Stimulated activated CD8-positive, alpha-beta memory T cell treated with anti-CD3 and anti-CD28 coated beads, Interleukin-15, amount 100 ng/mL, for 4 hours (primary cell): ENCODE measurements at places on chromosomes 6 and 20.
A peak's percentile ranks its signal among the peaks of the same experiment; 100 is the strongest.

DNA sequence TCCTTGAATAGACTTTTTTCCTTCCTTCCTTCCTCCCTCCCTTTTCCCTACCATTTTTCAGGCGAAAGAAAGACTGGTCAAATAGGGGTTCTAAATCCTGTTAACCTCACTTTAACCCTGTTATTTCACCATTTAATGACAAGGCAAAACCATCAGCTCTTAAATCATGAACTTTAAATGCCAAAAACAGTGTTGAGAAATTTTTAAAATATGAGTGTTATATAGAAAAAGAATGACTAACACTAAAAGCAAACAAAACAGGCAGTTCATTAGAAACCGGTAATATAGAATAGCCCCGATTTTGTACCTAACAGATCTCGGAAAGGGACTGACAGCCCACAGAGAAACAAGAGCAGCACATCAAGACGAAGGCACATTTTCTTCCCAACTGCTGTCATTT lies 57.4 kb upstream of the CEP85L start:
- no peak for DNase-seq

DNA sequence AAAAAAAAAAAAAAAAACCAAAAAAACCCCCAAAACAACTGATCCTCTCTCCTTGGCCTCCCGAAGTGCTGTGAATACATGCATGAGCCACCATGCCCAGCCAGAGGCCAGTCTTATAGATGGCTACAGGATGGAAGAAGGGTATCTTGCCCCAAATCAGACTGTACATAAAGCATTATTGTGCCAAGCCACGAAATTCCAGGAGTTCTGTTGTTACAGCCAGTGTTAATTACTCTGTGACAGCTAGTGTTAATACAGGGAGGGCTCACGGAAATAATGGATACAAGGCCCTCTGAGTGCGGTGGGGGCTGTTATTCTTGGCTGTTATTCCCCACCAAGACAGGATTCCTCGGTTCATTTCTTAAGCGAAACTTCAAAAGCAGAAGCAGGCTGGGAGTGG lies 1.4 kb upstream of the CLPSL2 start:
- no peak for DNase-seq

GRCh38 chr20:50635676-50636600 lies 55.4 kb downstream of the RIPOR3 start:
- no peak for DNase-seq

DNA sequence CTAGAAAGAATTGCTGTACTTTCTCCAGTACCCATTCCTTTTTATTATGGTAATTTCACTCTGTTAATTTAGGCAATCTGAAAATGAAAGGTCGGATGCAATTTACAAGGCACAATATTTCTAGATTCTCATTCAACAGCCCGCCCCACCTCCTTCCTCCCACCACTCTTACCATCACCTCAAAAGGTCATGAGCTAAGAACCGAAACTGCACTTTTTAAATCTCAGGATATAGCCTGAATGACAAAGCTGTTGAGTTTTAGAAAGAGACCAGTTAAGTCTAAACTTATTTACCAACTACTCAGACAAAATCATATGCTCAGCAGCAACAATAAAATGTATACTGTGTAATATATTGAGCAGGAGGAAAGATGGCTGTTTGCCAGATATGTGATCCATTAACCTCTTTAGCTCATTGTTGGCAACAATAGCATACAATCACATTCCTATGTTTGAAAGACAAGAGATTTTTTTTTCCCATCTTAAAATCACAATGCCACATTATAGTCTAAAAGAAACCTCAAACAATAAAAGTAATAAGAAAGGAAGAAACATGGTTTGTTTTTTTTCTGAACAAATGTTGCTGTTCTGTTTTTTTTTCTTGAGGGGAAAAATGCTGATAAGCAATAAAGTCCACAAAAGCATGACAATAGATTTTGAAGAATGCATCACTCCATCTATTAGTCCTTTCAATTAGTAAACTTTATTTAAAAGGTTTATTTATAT lies 1.6 kb upstream of the HS3ST5 start:
- DNase-seq, result no peak

GRCh38 chr6:137827977-137828810 lies 38.9 kb upstream of the TNFAIP3 start:
- DNase-seq, result no peak

DNA sequence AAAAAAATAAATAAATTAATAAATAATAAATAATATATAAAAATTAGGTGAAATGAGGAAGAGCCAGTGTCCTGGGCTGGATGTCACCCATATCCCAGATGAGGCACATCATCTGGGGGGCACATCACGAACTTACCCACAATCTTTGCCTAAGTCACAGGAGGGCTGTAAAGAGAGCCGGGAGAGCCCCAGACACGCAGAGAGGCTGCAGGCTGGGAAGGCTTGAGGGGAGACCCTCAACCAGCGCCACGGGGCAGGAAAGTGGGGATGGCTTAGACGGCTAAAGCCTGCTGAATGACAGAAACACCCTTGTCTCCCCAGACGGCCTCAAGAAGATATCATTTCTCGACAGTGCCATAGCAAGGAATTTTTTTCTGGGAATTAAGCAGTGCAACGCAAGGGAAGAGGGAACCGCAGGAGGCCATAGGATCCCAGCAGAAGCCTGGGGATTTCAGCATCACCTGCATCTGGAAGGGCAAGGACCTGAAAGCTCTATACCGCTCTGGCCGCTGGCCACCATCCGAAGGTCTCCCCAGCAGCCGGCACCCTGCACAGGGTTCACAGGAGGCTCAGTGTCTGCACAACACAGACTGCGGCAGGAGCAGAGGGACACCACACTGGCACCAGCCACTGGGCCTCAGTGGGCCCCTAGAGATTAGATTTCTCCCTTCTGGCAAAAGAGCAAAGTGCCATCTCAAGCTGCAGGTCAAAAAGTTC lies 22.8 kb upstream of the NXT1 start:
- no peak for DNase-seq

DNA sequence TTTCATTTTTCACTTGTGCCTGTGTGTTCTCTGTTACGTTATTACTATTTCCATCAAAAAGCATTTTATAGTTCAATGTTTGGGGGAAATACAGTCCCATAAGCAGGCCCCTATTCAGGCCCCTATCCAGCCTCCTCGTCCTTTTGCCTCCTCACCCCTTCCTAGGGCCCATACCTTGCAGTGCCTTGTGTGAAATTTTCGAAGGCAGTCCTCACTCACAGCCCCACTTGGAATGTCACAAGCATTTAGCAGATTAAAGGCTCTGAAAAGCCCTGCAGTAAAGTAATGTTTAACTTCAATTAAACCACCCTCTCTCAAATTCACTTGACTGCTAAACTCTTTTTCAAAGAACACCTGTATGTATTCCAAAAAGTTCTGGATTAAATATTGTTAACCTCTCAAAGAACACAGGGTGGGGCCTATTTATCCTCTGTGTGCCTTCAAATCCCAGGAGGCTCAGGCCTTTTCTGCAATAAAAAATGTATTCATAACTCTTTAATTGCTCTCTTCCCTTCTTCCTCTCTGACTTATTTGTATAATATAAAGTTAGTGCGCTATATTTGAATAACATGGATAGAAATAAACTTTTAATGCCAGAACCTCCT lies 202.5 kb downstream of the FOXA2 start:
- no peak for DNase-seq

- no peak for DNase-seq
Observed at GRCh38 chr20:54172856-54173652, 732 bp downstream of the CYP24A1 start.

GRCh38 chr20:2741881-2742280 lies 49.3 kb downstream of the EBF4 start:
- no peak for DNase-seq

DNA sequence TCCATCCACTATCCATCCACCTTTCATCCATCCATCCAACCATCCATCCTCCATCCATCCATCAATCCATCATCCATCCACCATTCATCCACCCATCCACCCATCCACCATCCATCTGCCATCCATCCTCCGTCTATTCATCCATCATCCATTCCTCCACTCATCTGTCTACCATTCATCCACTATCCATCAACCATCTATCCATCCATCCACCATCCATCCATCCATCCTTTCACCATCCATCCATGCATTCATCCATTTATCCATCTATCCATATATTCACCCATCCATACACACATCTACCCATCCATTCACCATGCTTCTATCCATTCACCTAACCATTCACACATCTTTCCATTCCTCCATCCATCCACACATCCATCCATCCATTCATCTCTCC lies 207.0 kb upstream of the CDH4 start:
- DNase-seq, result no peak

GRCh38 chr20:54028276-54029011 lies 42.0 kb downstream of the BCAS1 start:
- DNase-seq, result no peak

DNA sequence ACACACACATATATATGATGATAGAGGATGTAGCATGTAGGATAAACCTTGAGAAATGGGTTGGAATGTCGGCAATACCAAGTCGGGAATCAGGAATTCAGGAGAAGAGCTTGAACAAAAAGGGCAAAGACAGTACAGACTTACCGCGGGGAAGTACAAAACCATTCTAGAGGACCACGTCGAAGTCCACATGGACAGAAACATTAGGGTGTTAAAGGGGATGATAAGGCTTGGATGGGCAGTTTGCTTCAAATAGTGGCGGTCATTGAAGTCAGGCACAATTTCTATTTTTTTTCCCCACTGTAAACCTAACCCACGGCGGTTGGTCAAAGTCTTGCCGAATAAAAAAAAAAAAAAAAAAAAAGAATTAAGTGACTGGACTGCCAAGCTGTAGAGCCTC lies 766 bp upstream of the NUS1 start:
- DNase-seq, result no peak

GRCh38 chr6:144660561-144661115 lies 375.5 kb downstream of the UTRN start:
- DNase-seq, result no peak

- DNase-seq, result peak; percentile 36
Observed at GRCh38 chr20:49186535-49187329, 1.4 kb downstream of the STAU1 start.

- DNase-seq, result no peak
Observed at GRCh38 chr6:1222728-1223595, 88.9 kb upstream of the FOXQ1 start.

DNA sequence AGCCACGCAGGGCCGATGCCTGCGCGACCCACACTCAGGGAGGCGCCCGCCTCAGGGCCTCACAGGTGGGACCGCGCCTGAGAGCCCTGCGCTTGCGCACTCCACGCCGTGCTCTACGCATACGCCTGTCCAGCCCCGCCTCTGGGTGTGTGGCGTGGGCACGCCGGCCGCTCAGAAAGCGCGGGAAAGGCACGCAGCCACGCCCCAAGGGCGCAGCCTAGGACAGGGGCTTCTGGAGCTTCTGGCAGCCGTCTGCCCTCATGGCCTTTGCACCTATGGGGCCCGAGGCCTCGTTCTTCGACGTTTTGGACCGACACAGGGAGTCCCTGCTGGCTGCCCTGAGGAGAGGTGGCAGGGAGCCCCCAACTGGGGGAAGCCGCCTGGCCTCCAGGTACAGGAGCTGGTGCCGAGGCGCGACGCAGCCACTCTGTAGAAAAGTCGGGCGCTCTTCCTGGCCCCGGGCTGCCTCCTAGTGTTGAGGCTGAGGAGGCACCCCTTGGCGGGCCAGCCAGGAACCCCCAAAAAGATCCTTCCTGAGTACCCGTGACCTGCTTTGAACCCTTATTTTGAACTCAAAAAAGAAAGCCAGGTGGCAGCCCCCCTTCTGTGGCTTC lies at the start of gene SPO11:
Gene SPO11 (plus strand): TSS at position 196 of the 614 bp plus-strand sequence. CDS start 65 bp downstream, at position 261.
- no peak for DNase-seq

- no peak for DNase-seq
Observed at GRCh38 chr6:67916399-67916798, 718.7 kb upstream of the ADGRB3 start.

GRCh38 chr6:111477481-111477938 lies 5.5 kb downstream of the REV3L start:
- no peak for DNase-seq

DNA sequence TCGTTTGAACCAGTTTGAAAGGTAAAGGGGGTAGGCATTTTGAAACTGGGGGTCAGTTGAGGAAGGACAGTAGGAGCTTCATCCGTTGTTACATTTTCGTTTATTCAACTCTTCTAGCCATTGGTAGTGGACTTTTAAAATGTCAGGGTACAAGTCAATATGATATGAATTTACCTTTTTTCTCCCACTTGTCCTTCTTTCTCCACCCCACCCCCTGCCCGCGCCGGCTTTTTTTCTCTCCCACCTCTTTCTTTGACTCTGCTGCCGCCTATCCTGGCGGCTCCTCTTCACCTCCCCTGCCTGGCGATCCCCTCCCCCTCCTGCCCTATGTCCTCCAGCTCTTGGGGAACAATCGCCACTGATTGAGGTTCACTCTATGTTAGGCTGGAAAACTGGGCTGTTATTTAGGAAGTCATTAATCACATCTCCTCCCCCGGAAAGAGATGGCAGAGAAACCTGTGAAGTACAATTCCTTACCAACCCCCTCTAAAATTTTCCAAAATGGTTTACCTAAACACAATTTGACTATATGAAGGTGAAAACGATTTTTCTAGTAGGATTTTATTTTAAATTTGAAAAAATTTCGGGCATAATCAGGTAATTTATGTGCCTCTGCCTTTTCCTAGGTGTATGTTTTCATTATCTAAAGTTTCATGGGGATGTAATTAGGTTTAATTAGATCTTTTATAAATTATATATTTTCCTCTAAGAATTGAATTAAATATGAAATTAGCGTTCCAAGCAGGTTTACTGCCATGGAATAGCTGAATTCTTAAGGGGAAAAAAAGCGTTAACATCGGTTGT lies 778 bp upstream of the LIN28B start:
- DNase-seq, result no peak

- DNase-seq, result no peak
Observed at GRCh38 chr6:134757911-134758361, 192.0 kb downstream of the ALDH8A1 start.

DNA sequence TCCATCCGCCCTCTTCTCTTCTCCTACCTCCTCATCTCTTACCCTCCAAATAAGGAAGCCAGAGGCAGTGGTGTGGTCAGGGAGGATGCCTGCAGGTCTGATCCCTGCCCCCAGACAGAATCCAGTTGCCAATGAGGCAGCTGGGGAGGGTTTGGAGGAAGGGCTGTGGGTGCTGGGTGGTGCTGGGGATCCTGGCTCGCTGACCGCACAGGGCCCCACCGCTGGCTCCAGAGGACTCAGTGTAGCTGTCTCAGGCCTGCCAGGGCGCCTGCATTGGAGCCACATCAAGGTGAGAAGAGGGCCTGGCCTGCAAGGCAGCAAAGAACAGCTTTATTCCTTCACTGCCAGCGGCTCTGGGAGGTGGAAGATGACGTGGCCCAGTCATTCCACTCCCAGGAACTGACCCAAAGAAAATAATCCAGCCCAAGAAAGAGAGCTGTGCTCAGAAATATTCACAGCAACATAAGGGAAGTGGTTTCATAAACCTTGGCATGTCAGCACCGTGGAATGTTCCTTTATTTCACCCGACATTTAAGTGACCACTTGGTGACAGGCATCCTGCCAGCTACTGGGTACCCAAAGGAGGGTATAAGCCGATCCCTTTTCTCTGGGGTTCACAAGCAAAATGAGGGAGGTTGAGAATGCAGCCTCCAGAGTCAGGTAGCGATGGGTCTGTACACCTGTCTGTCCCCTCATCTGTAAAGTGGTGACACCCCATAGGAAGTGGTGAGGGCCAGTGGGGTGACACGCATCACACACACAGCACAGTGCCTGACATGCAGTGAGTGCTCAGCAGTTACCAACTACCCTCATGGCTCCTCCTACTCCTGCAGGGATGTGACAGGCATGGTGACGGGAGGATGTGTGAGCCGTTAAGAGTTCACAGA lies 125.1 kb downstream of the SNX5 start:
- no peak for DNase-seq

GRCh38 chr6:40762981-40763380 lies 175.8 kb upstream of the LRFN2 start:
- DNase-seq, result no peak
